Activated CD4-positive, alpha-beta T cell treated with anti-CD3 and anti-CD28 coated beads, Interleukin-2, amount 50 U/mL, for 4 hours (primary cell): ENCODE measurements at places on chromosomes 12 and 14.

DNA sequence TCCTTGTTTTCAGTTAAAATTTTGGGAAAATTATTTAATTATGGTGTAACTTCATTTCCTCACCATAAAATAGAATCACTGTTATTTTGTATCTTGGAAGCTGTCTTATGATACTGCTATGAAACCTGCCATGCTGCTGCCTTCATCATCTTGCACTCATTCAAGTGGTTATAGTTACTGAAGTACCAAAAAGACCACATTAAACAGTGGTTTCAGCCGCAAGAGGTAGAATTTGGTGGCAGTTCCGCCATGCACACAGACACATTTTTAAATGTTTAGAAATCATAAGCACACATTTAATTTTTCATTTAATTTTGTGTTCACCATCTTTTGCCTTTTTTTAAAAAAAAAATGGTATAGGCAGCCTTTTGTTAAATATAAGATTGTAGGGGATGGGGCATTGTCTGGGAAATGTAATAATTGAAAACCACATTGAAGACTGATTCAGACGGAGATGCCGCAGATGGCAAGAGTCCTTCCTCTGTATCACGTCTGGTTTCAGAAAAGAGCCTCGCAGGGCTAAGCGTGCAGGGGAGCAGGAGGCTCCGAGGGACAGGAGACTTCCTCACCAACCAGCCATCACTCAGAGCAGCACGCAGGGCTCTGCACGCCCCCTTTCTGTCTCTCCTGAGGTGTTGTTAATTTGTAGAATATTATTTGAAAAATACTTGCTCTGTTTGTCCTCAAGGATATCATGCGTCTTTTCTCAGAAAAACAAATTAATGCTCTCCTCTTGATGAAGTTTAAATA, 115.2 kb upstream of the PELI2 start:
- no peak for DNase-seq

DNA sequence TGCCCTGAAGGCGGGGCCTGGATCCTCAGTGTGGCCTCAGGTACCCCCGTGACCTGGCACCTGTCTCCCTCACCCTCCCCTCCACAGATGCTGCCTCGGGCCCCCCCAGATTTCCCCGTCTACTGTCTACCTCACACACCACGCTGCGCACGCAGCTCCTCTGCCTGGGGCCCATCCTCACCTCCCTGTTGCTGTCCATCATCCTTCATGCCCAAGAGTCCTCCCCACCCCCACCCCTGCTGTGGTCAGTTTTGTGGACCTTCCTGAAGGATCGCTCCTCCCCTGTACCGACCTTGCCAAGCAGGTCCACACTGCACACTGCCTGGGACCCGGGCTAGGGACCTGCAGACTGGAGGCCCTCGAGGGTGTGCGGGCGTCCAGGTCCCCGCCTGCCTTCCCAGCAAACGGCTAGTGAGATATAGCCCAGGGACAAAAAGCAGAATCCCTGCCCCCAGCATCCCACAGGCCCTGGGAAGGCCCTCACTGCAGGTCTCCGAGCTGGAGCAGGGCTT, 197.4 kb upstream of the DIO3 start:
- DNase-seq, result no peak

DNA sequence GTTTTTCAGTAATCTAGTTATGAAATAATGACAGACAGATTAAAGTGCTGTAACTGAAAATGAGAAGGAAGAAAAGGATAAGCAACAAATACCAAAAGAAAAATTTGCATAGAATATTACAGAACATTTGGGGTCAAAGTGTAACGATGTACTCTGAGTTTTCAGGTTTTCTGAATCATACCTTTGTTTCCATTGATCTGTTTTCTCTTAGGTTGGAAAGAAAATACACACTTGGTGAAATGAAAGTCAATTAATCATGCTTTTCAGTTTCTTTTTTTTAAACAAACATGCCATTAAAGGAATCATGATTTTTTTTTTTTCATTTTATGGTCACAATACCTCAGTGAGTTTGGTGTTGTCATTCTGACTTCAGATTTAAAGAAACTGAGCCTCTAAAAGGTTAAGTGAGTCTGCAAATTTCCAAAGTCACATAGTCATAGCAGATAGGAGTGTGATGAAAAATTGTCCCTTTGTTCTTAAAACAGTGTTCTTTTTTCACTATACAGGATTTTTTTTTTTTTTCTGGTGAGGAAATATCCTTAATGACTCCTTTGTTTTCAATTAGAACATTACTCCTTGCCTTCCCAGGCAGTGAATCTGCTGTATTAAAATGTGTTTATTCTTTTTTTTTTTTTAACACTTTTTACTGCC, 35.9 kb upstream of the PZP start:
- no peak for DNase-seq

GRCh38 chr14:67577181-67577808, 22.8 kb downstream of the PIGH start:
- DNase-seq, result no peak

GRCh38 chr14:51511265-51511664, 140.4 kb upstream of the FRMD6 start:
- DNase-seq, result no peak

DNA sequence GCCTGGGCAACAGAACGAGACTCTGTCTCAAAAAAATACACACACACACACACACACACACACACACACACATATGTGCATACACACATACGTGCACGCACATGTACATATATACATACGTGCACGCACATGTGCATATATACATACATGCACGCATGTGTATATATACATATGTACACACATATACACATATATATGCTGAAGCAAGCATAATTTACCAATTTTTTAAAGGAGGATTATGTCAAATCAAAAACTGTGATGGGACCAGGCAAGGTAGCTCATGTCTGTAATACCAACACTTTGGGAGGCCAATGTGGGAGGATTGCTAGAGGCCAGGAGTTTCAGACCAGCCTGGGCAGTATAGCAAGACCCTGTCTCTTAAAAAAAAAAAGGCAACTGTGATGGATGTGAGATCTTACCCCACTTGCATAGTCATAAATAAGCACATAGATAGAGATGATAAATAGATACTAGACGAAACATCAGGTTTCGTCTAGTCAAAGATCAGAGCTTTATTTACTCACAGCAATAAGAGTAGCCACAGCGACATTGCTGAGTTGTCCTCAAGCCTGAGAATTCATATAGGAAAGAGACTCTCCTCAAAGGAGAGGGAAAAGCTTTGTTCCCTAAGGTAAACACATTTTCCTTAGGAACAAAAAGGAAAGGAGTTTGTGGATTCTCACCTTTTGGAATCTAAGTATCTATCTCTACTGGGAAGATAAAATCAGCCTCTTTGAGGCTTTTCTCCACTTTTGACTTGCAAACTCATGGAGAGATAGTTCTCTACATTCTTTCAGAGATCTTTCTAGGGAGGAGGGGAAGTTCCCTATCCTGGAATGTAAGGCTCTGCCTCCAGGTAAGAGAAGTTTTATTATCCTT, 74.7 kb upstream of the AMN1 start:
- DNase-seq, result no peak

- no peak for DNase-seq
Measured at GRCh38 chr14:30322819-30323218, 236.1 kb upstream of the G2E3 start.

GRCh38 chr12:52720365-52720886, 17.1 kb upstream of the KRT77 start:
- DNase-seq, result no peak

DNA sequence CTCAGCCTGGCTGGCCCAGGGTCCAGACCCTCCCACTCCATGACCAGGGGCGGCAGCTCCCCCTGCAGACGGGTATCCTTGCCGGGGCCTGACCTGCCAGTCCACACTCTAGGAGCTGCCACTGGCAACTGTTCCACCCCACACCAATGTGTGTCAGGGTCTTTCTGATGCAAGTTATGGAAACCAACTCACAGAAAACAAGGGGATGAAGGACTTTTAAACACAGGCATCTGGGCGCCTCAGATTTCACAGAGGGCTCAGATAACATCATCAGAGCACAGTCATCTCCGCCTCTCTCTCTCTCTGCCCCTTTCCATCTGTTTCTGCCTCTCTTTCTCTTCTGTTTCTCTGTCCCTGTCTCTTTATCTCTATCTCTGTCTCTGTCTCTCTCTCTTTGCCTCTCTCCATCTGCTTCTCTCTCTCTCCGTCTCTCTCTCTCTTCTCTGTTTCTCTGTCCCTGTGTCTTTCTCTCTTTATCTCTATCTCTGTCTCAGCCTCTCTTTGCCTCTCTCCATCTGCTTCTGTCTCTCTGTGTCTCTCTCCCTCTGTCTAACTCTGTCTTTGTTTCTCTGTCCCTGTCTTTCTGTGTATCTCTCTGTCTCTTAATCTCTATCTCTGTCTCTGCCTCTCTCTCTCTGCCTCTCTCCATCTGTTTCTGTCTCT, 67.4 kb upstream of the FBRSL1 start:
- no peak for DNase-seq

GRCh38 chr12:26534071-26534470, 298.9 kb downstream of the ITPR2 start:
- no peak for DNase-seq

DNA sequence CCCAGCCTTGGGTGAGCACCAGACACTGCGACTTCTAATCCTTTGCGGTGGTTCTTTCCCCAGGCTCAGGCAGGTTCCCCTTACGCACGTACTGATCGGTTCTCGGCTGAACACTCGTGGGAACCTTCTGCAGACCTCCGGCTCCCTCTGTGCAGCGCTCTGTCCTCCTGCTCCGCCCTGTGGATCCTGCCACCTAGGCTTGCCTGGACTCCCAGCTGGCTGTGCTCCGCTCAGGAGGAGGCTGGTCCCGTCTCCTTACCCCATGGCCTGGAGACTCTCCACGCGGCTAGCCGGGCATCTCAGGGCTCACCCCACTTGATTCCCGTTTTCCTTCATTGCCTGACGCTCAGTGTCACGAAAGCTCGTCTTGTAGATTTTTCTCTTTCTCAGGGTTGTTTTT, 34.7 kb downstream of the TNFAIP2 start:
- no peak for DNase-seq

DNA sequence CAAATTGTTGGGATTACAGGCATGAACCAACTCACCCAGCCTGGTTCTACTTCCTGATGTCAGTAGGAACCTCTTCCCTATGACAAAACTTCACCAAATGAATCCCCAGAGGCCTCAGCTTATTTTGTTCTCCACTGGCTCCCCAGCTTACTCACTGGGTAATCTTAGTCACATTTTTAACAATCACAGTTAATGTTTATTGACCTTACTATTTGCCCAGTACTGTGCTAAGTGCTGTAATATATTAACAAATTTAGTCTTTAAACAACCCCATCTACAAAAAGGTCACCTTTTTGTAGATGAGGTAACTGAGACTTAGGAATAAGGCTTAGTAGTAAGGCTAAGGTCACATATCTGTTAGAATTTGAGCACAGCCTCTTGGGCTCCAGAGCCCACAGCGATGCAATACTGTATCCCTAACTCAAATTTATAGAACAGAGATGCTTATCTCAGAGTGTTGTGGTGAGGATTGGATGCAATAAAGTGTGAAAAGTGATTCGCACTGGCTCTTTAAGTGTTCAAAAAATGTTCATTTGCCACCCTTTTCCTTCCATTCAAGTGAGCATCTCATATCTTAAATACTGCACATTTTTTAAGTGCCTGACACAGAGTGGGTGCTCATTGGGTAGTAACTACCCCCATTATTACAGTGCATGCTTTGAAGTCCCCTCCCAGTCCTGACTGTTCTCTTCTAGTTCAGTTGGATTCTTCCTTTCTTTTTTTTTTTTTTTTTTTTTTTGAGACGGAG, 146.4 kb upstream of the ARHGAP5 start:
- no peak for DNase-seq

- no peak for DNase-seq
Measured at GRCh38 chr12:24852420-24852819, 96.5 kb downstream of the BCAT1 start.

DNA sequence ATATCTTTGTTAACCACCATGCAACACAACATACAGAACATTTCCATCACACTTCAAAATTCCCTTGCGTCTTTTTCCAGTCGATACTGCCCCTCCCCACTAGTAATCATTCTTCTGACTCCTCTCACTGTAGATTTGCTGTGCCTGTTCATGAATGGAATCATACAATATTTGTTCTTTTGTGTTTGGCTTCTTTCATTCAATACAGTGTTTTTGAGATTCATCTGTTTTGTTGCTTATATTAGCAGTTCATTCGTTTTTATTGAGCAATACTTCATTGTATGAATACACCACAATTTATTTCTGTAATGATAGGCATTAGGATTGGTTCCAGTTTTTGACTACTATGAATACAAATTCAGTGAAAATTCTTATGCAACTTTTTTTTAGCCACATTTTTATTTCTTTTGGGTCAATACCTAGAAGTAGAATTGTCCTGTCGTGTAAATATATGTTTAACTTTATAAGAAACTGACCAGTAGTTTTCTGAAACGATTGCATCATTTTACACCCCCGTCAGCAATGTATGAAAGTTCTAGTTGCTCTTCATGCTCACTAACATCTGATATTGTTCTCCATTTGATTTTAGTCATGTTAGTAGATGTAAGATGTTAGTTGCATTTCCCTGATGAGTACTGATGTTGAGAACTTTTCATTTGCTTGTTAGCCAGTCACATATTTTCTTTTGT, 127.5 kb downstream of the TGFB3 start:
- DNase-seq, result no peak

GRCh38 chr12:129815846-129816245, 88.0 kb downstream of the TMEM132D start:
- no peak for DNase-seq

GRCh38 chr12:52053536-52054209, 2.4 kb downstream of the NR4A1 start:
- no peak for DNase-seq

DNA sequence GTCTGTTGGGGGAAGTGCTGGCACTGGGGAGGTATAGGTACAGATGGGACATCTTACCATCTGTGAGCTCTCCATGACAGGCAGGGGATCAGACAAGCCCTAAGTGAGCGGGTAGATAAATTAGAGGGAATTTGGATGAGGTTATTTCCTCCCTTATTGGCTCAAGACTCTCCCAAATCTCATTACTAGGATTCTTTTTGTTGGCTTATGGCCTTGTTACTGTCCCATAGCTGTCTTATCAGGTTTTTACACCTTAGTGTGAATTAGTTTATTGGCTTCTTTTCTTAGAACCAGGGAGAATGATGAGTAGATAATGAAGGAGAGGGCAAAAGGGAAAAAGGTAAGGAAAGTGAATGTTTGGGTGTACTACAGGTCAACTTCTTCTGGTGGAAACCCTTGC, 191.1 kb upstream of the PRICKLE1 start:
- no peak for DNase-seq

- no peak for DNase-seq
Measured at GRCh38 chr12:19490908-19491307, 51.6 kb downstream of the AEBP2 start.

GRCh38 chr14:105929327-105930081, 403.1 kb downstream of the TMEM121 start:
- no peak for DNase-seq
